Upper lobe of left lung (tissue), 6 donors: ENCODE measurements at places on chromosomes 1 and 21. TPM values are rescaled to one million over a fixed set of nuclear protein-coding genes. Genes with fewer than 3 reads are reported as not detected.

DNA sequence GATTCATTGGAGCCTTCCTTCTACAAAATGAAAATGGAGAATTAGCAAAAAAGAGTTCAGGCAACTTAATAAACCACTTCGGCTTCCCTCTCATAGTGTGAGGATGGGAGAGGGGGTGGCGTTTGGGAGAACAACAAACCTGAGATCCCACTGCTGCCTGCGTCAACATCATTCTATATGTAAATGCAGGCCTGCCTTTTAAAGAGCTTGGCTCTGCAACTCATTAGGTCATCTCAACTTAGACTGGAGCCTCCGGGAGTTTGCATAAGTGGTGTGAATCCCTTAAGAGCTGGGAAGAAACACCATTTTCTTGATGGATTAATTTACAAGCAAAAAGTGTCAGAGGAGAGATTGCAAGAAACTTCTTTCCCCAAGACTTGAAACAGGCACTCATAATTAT lies 127.6 kb upstream of the DAB1 start:
- no peak for DNase-seq

- DNase-seq = peak; percentile 48
Measured at GRCh38 chr1:226736908-226737818, 1.9 kb downstream of the ITPKB start.

- no peak for DNase-seq
Measured at GRCh38 chr1:229374485-229374884, 31.6 kb upstream of the CCSAP start.

Gene ITSN1
- total RNA-seq = 31.7 TPM

Gene TMCC2
- total RNA-seq = 3.2 TPM

Gene TRAF3IP3
- 6.4 TPM for total RNA-seq

Gene FMO2
- 259 TPM for total RNA-seq

DNA sequence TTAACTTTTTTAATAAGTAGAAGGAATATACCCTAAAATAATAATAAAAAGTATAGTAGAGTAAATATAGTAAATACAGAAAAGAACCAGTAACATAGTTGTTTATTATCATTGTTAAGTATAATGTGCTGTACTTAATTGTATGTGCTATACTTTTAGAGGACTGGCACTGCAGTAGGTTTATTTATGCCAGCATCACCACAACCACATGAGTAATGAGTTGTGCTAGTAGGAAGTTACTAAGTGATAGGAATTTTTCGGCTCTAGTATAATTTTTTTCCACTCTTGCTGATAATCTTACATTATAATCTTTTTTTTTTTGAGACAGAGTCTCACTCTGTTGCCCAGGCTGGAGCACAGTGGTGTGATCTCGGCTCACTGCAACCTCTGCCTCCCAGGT lies 71.6 kb downstream of the IVNS1ABP start:
- DNase-seq = no peak

Gene OPTC
- not detected for total RNA-seq

DNA sequence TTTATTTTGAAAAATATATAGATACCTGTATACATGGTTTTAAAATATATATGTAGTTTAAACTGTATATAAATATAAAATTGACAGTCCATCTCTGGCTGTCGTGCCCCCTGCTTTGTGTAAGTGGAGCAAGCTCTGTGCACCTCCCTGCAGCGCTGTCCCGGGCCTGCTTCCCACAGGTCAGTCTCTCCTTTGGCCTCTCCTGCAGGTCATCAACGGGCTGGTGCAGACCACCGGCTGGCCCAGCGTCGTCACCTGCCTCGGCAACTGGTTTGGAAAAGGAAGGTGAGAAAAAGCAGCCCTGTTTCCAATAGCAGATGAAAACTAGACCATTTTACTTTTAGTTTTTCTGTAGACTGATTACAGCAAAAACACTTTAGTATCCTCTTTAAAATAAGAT lies 28.5 kb downstream of the SLC37A1 start:
- no peak for DNase-seq

DNA sequence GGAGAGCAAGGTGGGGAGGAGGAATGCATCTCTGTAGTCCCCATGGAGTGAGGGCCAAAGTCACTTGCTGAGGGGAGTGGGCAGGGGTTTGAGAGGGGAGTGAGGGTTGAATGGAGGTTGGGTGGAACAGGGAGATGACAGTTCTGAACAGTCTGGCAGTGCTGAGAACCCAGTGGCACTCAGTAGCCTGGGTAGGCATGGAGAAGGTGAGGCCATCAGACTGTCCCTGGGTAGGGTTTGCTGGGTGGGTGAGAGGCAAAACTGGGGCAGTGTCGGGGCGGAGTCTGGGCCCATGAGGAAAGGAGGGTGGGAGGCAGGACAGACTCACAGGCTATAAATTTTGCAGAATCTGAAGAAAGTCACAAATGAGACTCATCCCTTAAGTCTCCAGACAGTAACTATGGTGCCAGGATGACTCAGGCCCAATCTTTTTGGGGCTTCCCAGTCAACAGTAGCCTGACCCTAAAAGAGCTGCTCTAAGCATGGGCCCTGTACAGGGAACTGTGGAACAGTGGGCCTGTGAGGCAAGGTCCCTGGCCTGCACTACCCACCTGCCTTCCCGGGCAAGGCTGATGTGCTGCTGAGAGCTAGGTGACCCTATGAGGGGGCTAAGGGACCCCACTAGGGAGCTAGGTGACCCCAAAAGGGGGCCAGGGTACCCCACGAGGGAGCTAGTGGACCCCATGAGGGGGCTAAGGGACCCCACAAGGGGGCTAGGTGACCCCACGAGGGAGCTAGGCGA lies 51.0 kb upstream of the DMRTB1 start:
- DNase-seq = no peak

GRCh38 chr1:231122143-231122542 lies 39.7 kb upstream of the TRIM67 start:
- DNase-seq = no peak
